ENCODE measurements at places on chromosomes 7 and 10. TPM values are rescaled to one million over a fixed set of nuclear protein-coding genes. Genes with fewer than 3 reads are reported as not detected.

GRCh38 chr10:79232864-79233263 is 114.4 kb upstream of the PPIF start:
- DNase-seq = no peak

DNA sequence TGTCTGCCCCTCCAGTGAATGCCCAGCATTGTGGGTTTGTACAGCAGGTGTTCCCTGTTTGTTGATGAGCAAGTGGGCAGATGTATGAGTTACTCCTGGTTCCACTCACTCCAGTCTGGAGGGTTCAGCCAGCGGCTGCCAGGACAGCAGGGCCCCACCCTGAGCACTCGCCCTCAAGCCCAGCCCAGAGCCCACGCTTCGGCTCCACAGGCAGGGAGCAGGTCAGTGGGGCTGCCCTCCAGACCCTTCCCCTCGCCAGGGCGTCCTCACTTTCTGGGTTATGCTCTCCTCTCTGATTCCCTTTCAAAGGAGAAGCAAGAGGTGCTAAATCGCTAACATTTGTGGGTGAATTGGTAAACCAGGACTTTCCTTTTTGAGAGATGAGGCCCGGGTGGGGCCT is 4.8 kb upstream of the VIPR2 start:
- DNase-seq = no peak

DNA sequence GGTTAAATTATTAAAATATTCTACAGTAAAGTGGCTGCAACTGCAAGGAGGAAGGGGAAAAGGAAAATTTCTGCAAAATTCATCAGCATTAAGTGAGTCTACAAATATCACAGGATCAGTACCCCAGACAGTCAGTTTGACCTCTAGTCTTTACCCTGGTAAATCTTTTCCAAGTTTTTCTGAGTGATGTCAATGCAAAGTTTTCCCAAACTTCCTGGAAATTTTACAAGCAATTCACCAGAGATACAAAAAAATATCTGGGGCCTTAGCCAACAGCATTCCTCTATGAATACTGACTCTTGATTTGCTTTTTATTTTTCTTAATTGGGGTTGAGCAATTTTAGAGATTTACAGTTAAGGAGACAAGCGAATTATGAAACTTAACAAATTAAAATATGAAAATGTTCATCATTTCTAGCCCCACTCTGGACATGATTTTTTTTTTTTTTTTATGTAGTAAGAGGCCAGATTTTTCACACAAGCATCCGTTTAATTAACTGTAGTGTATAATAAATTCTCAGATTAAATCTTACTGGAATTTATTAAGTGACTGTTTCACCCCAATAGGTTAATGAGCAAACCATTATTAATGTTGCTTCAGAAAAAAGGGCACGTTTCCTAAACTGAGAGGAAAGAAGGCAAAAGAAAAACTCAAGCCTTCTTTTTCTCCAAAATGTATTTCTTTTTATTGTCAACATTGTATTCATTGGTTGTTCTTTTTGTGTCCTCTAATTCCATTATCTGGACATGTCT is 539.5 kb upstream of the FZD8 start:
- no peak for DNase-seq

GRCh38 chr10:106435081-106435480 is 729.4 kb downstream of the SORCS1 start:
- no peak for DNase-seq

DNA sequence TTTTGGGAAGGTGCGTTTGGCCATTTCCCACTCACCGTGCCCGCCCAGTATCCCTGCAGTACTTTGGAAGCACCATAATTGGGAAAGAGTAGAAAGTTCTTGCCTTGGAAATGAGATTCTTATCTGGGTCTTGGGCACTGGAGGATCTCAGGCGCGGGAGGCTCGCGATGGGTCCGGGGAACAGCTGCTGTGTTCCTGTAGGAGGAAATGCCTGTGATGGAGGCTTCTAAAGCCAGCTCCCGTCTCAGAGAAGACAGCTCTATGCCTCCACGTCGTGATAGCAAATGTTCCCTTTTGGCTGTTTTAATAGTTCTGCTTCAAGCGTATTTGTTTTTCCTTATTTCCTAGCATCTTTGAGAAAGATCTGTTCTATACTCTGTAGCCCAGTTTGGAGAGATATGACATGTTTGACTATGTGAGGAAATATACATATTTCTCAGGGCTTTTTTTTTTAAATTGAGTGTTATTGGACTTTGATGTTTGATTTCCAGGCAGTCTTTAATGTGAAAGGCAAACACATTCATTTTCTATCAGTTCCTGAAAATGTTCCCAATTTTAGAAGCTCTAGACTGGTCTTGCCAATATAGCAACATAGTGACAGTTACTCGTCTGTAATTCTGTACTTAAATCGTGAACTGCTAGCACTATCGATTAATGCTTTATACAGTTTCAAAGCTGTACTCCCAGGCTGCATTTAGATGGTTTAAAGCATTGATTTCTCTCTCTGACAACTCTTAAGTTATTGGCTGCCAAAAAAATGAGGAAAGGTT is 280.8 kb downstream of the DPP6 start:
- DNase-seq = no peak

GRCh38 chr7:88147341-88147740 is 72.5 kb downstream of the SRI start:
- DNase-seq = no peak

- DNase-seq = no peak
These were observed 364.2 kb downstream of the SFMBT2 start for GRCh38 chr10:7046615-7047014.

GRCh38 chr10:69477968-69478597 is 26.8 kb downstream of the TSPAN15 start:
- no peak for DNase-seq

DNA sequence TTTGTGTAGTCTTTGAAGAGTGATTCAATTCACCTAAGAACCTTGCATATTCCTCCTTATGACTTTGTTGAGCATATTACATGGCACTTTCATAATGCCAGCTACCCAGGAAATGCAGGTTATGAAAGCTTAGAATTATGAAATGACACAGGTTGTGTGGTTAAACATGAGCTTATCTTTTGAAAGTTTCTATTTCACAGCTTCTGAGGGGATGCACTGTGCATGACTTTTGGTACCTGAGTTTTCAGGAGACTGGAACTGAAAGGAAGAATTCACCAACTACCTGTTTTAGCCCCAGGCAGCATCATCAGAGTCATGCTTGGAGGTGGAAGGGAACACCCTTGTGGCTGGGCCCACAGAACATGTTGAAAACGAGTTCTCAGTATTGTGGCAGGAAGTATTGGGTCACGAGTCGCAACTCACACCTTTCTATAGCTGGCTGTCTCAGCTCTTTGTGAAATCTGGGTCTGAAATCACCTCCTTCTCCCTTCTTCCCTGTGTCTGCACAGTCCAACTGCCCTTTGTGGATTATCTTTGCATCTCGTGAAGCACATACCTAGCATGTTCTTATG is 228.2 kb downstream of the PTEN start:
- no peak for DNase-seq

GRCh38 chr10:34607894-34608293 is 207.2 kb downstream of the PARD3 start:
- DNase-seq = no peak

DNA sequence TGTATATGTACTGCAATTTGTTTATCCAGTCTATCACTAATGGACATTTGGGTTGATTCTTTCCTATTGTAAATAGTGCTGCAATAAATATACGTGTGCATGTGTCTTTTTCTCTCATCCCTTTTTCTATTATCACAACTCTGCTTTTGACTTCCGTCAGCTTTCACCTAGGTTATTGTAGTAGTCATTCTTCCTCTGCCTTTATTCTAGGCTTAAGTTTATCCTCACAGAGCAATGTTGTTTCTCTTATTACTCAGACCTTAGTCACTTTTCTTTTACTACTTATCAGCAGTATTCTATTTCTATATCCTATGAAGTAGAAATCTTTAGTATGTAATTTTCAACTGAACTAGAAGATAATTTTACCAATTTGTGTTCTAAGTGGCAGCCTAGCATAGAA is 175.3 kb upstream of the SEMA3E start:
- no peak for DNase-seq

GRCh38 chr7:40492946-40493345 is 358.1 kb downstream of the SUGCT start:
- no peak for DNase-seq

DNA sequence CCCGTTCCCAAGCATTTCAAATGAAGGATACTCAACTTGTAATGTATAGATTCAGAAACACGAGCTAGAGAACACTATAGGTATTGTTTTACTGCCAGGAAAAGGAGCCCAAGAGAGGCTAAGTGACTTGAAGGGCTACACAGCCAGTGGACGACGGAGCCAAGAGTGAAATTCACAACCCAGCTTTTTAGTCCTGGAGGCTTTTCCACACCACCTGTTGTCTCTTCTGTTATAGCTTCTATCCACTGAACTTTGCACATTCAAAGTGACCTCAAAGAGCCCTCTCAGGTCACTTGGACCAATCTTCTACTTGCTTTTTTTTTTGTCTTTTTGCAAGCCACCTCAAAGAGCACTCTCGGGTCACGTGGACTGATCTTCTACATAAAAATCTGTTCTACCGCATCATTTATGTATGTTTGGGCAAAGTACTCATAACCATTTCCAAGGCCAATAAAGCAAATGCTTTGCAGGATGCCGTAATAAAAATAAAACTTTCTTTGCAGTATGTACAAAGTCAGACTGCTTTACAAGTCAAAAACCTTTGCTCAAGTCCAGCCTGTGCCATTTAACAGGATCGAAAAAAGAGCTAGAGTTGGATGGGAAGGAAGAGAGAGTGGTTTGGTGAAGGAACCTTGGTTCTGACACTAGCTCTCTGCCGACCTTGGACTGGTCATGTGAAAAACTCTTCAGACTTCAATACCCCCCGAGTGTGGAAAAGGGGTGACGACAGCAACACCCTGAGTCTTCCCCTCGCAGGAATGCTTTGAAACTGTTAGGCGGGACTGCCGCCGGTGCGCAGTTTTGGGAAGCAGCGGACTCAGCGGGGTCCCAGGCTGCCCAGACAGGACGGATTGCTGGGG is 821 bp downstream of the SLC35B4 start:
- DNase-seq = no peak

DNA sequence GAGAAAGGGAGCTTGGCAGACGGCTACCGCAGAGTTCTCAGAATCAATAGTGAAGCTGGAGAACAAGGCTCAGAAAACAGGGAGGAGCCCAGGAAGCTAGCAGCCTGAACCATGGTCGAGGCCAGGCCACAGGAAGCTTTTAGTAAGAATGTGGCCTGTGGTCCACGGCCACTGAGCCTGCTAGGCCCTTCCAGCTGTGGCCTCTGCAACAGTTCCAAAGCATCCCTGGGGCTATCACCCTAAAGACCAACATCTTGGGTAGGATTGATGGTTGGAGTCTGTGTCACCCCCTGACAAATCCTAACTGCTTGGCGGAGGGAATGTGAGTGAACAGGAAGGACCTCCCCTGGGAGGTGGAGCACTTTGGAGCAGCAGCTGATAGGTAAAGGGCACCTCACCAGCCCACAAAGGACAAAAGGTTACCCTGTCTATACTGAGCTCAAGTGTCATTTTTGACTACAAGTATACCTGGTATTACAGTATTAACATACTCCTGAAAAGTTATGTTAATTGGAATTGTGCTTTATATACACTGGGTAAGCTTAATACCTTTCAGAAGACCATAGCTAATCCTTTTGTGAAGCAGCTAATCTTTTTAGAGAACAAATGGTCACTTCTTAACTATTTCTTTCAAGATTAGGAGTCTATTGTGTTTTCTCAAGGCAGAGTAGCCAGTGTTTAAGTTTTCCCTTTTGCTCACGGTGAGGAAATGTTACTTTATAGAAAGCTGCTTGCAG is 18.7 kb downstream of the PTPRE start:
- DNase-seq = no peak

GRCh38 chr10:8462565-8462964 is 408.1 kb downstream of the GATA3 start:
- no peak for DNase-seq

DNA sequence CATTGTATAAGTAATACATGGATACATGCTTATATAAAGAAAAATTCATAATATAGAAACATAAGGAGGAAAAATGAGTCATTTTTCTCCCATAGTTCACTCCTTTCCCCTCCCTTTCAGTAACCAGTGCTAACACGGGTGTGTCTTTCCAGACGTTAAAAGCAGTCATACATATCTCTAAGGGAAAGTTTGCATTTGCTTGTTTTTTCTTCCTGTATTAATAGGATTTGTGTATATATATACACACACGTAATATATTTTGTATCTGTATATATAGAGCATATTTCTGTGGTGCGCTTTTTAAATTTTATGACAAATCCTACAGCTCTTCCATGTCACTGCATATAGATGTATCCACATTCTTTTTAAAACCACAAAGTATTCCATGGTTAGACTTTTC is 78.8 kb downstream of the RALA start:
- no peak for DNase-seq

DNA sequence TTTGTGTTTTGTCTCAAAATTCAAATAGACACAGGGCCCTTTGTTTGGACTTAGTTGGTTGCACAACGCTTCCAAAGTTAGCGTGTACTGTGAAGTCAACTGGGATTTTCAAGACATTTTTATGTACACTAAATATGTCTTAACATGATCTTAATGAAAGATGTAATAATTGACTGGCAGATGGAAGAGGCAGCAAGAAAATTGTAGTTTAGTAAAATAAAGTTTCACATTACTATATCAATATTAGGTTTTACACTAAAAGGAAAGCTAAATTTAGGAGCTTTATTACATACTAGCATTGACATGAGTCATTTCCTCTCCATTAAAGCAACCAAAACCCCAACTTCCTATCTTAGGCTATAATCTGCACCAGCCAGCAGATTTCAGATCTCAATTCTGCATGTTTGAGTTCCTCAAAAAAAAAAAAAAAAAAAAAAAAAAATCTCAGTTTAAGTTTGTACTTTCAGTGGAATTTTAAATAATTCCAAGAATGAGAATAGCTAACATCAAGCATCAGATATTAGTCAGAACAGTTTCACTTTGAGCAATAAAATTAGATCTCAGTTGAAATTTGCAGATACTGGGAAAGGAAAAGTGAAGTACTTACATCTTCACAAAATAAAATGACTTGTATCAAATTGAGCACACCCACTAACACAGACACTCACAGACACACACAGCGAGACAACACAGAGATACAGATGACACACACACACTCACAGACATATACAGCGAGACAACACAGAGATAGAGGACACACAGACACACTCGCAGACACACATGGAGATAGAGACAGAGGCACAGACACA is 346.6 kb upstream of the KLF6 start:
- DNase-seq = no peak

MPP7 gene
- total RNA-seq = 95.3 TPM

POU6F2 gene
- 1.5 TPM for total RNA-seq

CLRN3 gene
- total RNA-seq = not detected

HBP1 gene
- total RNA-seq = 78.7 TPM

FOXK1 gene
- total RNA-seq = 47.5 TPM

PRSS37 gene
- total RNA-seq = not detected

LOXL4 gene
- 29.9 TPM for total RNA-seq
